GM18507 (cell line): ENCODE measurements at places on chromosomes 16 and 17.

DNA sequence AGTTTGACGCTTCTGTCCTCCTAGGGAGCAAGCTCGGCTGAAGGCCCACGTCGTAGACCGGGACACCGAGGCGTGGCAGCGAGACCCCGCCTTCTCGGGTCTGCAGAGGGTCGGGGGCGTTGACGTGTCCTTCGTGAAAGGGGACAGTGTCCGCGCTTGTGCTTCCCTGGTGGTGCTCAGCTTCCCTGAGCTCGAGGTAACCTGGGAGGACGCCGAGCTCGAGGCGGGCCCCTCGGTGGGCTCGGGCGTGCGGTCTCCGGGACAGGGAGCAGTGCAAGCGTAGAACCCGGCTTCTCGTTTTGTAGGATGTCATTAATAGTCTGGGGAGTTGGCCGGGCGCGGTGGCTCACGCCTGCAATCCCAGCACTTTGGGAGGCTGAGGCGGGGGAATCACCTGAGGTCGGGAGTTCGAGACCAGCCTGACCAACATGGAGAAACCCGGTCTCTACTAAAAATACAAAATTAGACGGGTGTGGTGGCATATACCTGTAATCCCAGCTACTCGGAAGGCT lies 715 bp downstream of the ENDOV start:
- no peak for DNase-seq

GRCh38 chr17:64091571-64091970 lies 38.4 kb downstream of the ERN1 start:
- no peak for DNase-seq

DNA sequence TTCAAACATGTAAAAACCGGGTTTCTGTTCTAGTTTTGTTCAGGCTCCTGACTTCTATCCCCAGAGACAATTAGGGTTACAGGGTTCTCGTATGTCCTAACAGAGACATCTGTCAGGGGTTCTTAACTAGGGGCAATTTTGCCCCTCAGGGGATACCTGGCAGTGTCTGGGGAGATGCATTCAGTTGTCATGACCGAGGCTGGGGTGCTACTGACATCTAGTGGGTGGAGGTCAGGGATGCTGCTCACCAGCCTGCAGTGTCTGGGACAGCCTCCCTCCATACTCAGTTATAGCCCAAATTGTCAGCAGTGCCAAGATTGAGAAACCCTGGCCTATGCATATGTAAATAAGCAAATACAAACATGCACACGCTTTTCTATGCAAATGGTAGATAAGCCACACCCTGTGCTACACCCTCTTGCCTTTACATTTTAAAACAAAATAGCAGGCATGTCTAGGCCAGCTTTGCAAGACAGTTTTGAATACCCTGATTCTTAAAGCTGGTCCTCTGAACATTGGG lies 37.4 kb downstream of the CLEC16A start:
- DNase-seq: peak; percentile 37

- no peak for DNase-seq
These were observed 7.5 kb downstream of the LDHD start for GRCh38 chr16:75108792-75109731.

- DNase-seq: no peak
These were observed 11.5 kb upstream of the BAHCC1 start for GRCh38 chr17:81383504-81384421.

DNA sequence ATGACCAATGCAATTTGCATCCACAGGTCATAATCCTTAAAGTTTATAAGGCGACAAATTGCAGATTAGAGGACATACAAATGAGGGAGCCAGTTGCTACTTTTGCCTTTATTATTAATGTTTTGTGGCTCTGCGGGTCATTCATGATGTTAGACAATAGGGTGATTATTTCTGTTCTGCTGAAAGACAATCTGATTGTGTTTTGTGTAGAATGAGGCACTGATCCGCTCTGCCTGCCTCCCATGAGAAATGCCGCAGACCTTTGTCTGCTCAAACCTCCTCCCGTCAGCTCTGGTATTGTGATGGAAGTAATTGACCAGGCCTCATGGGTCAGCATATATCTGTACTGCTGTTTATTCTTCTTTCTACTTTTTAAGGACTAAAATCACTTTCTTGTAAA lies 224.9 kb downstream of the PRKCA start:
- no peak for DNase-seq

DNA sequence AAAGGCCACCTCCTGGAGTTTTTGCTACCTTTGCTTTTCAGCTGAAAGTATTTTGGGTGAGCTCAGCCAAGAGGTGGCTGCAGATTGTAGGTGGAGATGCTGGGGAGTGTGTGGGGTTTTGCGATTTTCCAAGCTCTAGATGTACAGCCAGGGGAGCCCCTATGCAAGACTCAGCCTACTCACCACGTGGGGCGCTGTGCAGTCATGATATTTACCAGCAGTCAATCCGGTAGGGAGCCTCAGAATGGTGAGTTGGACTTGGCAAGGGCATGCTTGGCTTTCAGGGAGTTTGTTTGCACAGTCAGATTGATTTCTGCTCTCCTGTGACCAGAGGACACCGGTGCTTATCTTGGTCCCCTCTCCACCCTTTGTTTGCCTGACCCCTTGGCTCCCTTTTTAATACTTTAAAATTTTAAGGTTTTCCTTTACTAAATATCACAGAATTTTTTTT lies 175.3 kb downstream of the UTP18 start:
- no peak for DNase-seq

GRCh38 chr16:30949650-30950515 lies 1.0 kb downstream of the ORAI3 start:
- DNase-seq: no peak

DNA sequence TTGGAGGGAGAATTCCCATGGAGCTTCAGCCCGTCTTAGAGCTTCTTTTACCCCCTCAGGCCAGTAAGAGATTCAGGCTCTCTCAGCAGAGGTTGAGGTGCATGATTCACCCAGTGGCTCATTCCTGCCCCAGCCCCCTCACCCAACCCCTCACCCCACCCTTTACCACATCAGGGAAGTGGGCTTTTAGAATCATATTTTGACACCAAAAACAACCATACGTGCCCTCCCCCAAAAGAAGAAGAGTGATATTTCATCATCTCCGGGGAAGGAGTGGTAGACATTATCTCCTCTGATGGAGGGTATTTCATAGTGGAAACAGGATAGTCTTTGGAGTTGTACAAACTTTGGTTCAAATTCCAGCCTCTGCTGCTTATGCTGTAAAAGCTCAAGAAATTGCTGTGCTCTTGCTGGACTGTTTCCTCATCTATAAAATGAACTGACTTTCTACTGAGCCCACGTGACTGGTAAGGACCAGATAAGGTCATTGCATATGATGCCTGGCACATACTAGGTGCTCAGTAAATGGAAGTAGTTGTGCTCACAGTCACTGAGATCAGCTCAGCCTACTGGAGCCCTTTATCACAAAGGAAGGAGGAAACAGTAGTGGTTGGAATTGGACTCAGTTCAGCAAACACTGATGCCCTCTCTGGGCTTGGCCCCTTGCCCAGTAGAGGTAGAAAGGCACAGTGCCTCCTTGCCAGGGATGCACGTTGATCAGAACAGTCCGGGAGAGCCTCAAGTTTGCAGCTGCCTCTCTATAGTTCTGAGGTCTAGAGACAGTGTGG lies 18.3 kb upstream of the CCL5 start:
- no peak for DNase-seq

GRCh38 chr17:43864161-43864984 lies 17.4 kb downstream of the CD300LG start:
- no peak for DNase-seq

DNA sequence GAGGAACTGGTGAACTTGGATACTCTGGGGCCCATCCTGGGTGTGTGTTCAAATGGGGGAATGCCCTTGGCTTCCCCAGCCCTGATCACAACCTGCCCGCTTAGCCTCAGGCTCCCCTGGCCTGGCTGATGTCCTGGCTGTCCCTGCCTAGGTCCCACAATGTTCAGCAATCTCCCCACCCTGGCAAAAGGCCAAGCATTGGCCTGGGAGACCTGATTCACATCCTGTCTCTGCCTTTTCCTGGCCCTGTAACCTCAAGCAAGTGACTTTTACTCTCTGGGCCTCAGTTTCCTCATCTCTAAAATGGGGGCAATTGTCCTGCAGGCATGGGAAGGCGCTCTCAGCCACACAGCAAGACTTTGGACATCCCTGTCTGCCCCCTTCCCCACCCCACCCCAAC lies 14.4 kb downstream of the CPNE2 start:
- DNase-seq: no peak

- no peak for DNase-seq
These were observed 6.8 kb downstream of the SPPL2C start for GRCh38 chr17:45851464-45851863.

DNA sequence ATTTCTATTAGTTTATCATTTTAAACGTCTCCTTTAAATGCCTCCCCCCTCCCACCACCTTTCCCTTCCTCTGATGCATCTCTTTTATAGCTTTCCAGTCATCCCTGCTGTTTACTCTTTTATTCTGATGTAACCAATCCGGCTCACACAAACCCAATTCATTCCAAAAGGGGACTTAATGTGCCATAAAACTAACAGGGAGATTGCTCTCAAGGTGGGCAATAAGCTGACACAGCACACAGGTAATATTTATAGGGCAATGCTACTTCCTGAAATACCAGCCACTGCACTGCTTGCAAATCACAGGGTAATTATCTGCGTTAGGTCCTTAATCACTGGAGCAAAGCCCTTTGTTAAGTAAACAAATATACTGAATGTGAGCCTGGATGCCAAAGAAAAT lies 23.3 kb upstream of the CA10 start:
- no peak for DNase-seq

GRCh38 chr16:15037745-15038144 lies 18.1 kb downstream of the NTAN1 start:
- no peak for DNase-seq

GRCh38 chr16:74232806-74233465 lies 63.7 kb upstream of the PSMD7 start:
- DNase-seq: no peak

GRCh38 chr17:38761612-38762011 lies 9.1 kb downstream of the PSMB3 start:
- DNase-seq: no peak

GRCh38 chr17:79942591-79943346 lies 92.9 kb downstream of the TBC1D16 start:
- no peak for DNase-seq

GRCh38 chr17:10115536-10115932 lies 82.9 kb downstream of the GAS7 start:
- DNase-seq: no peak

GRCh38 chr16:58510097-58510775 lies 5.1 kb upstream of the SETD6 start:
- DNase-seq: no peak

- no peak for DNase-seq
These were observed 26.8 kb downstream of the SGSM2 start for GRCh38 chr17:2363851-2364762.

- no peak for DNase-seq
These were observed 3.7 kb upstream of the RAP1GAP2 start for GRCh38 chr17:2792366-2793169.

DNA sequence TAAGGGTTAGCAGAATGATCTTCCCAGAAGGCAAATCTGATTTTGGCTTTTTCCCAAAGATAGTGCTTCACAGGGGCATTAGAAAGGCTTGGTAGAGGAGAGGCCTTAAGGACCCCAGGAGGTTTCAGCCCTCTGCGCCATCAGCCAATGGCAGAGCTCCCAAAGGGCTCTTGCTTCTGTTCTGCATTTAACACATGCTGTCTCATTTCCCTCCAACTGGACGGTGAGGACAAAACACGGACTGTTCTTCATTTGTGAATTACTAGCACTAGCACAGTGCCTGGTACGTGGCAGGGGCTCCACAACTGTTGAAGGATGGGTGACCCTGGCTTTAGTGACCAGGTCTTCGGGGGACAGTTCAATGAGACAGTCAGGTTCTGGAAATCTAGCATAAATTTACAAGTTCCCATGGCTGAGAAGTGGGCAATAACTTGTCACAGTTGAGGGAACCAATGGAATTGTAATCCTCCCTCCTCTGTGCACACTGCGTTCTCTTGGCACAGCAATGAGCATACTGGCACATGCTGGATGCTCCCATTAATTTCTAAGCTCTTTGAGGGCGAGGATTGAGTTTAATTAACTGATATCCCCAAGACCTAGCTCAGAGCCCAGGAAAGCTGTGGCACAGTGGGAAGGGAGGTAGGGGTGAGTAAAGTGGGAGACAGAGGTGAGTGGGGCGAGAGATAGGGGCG lies 45.4 kb downstream of the COG7 start:
- DNase-seq: no peak

DNA sequence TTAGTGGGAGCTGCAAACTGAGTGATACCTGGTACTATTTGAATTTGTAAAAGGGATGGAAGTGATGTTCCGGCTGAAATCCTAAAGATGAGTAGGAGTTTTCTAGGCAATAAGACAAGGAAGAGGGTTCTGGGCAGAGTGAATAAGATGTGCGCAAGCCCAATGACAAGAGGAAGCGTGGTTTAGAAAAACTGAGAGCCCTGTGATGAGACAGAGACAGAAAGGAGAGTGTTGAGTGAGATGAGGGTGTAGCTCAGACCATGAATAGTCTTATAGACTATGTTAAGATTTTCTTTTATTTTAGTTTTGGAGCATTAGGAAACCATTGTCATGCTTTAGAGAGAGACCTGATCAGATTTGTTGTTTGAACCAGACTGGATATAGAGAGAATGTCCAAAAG lies 50.2 kb downstream of the COX10 start:
- no peak for DNase-seq

DNA sequence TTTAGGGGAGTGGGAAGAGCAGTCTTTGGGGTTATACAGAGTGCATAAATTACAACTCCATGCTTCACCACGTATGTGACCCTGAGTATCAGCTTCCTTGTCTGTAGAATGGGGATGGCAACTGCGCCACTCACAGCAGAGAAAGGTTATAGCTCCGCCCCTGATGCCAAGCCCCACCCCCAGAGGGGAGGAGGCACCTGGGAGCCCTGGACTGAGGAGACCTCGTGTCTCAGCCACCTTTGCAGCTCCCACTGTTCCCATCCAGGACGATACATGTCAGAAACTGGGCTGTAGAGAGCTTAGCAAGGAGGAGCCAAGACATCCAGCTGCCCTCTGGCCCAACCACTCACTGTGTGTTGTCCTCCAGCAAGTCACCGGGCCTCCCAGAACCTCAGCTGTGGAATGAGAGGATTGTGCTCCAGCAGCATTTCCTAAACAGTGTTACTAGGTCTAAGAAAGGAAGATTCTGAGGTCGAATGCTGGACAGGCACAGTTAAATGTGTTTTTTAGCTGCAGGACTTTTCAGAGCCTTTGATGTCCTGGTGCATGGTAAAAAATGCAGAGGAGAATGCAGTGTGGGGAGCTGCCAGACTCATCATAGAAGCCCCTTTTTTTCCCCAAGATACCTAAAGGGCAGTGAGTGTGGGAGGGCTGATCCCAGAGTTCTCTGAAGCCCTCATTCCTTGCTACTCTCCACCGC lies 49.4 kb downstream of the BEAN1 start:
- no peak for DNase-seq

GRCh38 chr17:6627019-6627418 lies 13.5 kb downstream of the KIAA0753 start:
- DNase-seq: no peak
